ENCODE measurements at places on chromosomes 7 and 10.

GRCh38 chr10:72016608-72017300, 52.6 kb downstream of the CHST3 start:
- DNase-seq: no peak

GRCh38 chr7:42735081-42735480, 176.8 kb downstream of the C7orf25 start:
- peak; percentile 34 for DNase-seq

DNA sequence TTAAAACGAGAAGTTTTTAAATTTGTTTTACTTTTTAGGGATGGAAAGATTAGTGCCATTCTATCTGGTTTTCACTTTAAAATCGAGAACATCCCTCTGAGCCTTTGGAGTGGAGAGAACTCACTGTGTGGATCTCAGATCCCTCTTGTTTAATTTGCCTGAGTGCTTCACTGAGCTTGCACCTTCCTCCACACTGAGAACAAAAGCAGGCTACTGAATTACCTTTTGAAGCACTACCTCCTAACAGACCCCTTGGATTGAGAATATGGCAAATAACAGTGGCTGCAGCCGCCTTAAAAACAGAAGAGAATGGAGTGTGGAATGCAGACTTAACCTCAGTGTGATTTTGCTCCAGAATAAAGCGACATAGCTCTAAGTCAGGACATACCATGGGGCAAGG, 204.7 kb downstream of the CNTNAP2 start:
- no peak for DNase-seq

DNA sequence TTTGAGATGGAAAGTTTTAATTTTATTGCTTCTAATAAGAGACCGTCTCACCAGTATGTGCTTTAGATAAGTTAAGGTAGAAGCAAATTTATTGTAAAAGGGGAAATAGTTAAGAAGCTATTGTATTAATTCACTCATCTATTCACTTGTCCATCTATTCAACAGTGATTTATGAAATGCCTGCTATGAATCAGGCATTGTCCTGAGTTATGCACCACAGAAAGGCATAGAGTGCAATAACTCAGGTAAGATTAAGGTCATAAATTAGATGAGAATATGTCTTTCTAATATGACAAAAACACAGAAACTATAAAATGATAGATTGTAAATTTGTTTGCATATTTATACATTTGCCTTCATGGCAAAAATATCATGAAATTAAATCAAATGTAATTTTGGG, 379.3 kb upstream of the PCDH15 start:
- no peak for DNase-seq

GRCh38 chr7:55977831-55978230, 13.4 kb downstream of the NIPSNAP2 start:
- DNase-seq: peak; percentile 83
